ENCODE measurements at places on chromosomes 7 and 10.
A peak's percentile ranks its signal among the peaks of the same experiment; 100 is the strongest.

DNA sequence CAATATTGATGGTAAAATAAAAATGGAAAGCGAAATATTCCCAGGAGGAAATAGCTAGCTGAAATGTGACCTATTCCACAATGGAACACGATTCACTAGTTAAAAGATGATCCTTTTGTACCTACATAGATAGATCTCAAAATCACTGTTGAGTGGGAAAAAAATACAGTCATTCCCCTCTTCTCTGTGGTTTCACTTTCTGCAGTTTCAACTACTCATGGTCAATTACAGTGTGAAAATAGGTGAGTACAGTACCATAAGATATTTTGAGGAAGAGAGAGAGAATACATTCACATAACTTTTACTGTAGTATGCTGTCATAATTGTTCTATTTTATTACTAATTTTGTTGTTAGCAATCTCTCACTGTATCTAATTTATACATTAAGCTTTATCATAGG lies 56.0 kb upstream of the COL13A1 start:
- DNase-seq, result no peak

DNA sequence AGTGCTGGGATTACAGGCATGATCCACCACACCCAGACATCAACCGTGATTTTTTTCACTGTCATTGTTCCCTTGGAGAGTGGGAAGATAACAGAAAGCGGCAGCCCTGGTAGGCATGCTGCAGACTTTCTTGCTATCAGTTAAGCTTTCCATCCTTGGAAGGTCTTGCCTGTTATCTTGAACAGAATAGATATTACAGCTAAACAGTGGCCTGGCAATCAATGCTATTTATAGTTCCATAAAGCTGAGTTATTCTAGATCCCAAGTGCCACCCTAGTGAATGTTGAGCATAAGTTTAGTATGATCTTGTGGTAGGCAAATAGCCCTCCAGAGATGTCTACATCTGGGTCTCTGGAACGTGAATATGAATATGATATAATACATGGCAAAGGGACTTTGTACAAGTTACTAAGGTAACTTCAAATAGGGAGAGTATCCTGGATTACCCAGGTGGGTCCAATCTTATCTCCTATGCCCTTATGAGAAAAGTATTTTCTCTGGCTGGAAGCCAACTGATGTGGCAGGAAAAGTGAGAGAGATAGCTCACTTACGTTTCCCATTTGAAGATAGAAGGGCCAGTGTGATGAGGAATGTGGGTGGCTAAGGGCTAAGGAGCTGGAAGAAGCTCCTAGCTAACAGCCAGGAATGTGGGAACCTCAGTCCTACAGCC lies 609.1 kb upstream of the IGFBP3 start:
- no peak for DNase-seq

- peak; percentile 65 for DNase-seq
Measured at GRCh38 chr7:37683246-37684120, at the start of gene GPR141. TSS of gene GPR141 (plus strand) at chr7:37683766. CDS start at chr7:37740394, 56,628 bp downstream.

DNA sequence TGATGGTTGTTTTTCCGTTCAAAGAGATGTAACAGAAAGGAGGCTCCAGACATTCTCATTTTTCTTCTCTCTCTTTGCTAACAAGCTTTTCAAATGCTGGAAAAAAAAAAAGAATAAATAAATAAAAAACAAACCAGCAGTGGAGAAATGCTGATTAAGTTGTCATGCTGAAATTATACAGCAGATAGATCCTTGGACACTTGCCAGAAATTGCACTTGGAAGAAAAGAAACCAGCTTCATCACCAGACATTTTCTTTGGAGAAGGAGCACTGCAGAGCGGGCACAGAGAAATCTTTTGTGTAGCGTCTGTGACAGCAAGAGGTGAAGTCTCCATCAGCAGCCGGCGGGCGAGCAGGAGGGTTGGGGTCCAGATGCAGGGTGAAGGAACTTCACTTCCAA lies 55.8 kb downstream of the CLRN3 start:
- no peak for DNase-seq

DNA sequence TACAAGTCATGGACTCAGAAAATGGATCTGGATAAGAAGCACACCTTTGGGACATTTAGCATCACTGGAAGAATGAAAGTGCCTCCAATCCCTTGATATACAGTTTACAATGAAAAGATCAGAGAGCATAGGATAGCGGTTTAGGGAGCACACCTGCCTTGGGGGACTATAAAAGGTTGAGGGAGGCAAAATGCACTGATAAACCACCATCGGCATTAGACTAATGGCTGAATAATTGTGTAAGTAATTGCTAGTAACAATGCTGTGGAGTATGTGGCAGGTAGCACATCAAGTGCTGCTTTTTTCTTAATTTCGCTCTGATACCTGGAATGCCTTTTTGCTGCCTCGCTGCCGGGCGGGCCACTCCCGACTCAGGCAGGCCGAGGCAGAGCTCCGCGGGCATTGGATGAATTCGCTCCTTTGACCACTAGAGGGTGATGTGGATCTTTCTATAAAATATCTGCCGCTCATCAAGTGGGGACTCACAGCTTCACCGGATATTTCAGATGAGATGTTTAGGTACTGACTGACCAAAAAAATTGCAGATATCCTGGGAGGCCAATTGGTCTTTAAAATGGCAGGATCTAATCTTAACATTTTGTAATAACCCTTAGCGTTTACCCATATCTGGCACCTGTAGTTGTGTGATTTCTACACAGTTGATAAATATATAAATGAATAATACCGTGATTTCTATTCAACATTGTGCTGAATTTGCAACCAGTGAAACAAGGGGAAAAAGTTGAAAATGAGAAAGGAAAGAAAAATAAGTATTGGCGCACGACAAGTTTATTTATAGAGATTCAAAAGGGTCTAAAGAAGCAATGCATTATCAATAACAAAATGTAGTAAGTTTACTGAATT lies 116.8 kb upstream of the PRSS1 start:
- peak; percentile 79 for DNase-seq

DNA sequence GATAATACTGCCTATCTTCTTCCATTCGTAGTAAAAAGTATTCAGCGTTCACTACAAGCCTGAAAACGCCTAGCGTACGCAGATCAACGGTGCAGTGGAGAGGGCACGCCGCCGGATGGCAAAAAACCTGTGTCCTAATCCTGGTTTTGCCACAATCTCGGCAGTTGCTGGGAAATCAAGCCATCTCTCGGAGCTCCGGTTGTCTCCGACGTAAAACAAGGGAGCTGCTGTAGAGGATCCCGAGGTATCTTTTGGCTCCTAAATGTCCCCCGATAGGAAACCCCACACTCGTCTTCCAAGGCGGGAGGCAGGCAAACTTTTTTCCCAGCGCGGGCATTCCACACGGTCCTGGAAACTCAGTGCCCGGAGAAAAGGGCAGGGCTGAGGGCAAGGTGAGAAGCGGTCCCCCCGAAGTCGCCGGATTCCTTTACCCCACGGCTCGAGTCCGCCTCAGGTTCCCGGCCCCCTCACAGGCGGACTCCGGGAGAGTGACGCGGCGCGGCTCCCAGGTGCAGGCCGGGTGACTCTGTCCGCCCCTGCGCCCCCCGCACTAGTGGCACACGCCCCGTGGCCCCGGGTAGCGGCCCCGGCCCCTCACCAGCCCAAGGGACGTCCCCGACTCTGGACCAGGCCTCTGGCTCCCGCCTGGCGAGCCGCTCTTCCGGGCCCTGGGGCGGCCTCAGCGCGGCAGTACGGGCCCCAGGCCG lies 649 bp downstream of the IDE start:
- DNase-seq, result peak; percentile 71

DNA sequence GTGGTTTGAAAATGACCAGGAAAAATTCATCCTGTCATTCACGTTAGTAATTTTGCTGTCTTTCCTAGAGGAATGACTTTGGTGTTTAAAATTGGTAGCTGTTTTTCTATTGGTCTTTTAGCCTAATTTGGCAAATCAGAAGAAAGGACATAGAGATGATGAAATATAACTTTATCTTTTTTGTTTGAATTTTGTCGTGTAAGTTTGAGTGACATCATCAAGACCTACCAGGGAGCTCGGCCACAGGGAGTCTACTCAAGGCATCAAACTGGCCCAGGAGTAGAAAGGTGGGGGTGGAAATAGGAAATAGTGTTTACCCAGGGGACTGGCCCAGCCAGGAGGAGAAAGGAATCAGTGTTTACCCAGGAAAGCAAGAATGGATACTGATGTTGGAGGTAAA lies 21.0 kb upstream of the TSPAN14 start:
- no peak for DNase-seq

GRCh38 chr10:113735913-113736312 lies 15.6 kb upstream of the PLEKHS1 start:
- peak; percentile 28 for DNase-seq

DNA sequence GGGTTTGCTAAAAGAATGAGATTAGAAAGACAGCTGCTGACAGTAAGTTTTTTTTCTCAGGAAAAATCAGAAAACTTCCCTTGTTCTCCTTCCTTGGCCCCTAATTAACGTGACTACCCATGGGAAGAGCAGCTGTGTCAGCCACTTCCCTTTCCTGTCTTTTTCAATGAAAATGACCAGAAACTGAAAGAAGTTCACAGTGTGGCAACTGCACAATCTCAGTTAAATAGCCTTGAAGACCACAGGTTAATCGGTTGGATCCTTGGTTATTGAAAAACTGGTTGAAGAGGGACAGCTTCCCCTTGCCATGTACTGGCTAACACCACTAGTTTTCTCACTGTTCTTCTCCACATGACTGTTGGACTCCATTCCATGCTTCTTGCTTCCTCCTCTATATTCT lies 148.8 kb upstream of the AGR3 start:
- no peak for DNase-seq

DNA sequence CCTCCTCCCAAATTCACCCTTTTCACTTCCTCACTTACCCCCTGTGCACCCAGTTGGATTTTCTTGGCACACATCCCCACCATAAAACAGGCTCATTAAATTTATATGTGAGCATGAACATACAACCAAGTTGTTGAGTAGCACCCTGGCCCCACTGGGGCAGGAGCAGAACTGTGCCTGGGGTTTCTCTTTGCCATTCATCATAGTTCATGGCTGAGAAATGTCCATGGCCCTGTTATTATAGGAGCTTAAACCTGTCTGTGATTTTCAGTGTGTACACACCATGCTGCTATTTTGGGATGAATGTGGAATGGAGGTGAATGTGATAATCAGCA lies 618.8 kb downstream of the LRMDA start:
- no peak for DNase-seq

GRCh38 chr10:43793704-43794103 lies 145.0 kb upstream of the ZNF32 start:
- no peak for DNase-seq

- no peak for DNase-seq
Measured at GRCh38 chr10:36185097-36185496, 543.0 kb upstream of the FZD8 start.

GRCh38 chr10:101146392-101147251 lies 15.5 kb downstream of the TLX1 start:
- no peak for DNase-seq

GRCh38 chr10:87691506-87692070 lies 31.9 kb downstream of the PAPSS2 start:
- no peak for DNase-seq

DNA sequence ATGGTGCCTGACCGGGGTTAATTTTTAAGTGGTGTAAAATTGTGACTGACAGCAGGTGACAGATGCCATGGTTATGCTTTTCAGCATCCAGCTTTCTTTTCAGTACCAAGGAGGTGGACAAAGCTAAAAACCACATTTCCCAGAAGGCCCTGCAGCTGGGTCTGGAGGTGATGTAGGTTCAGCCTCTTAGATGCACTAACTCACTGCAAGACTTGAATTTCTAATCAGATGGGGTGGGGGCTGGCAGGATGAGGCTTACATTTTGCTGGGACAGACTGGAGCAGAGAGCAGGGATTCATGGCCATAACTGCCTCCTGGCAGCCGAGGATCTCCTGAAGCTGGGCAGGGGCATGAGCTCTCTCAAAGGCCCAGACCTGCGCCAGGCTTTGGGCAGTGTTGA lies 52.4 kb downstream of the PDIA4 start:
- DNase-seq, result no peak

DNA sequence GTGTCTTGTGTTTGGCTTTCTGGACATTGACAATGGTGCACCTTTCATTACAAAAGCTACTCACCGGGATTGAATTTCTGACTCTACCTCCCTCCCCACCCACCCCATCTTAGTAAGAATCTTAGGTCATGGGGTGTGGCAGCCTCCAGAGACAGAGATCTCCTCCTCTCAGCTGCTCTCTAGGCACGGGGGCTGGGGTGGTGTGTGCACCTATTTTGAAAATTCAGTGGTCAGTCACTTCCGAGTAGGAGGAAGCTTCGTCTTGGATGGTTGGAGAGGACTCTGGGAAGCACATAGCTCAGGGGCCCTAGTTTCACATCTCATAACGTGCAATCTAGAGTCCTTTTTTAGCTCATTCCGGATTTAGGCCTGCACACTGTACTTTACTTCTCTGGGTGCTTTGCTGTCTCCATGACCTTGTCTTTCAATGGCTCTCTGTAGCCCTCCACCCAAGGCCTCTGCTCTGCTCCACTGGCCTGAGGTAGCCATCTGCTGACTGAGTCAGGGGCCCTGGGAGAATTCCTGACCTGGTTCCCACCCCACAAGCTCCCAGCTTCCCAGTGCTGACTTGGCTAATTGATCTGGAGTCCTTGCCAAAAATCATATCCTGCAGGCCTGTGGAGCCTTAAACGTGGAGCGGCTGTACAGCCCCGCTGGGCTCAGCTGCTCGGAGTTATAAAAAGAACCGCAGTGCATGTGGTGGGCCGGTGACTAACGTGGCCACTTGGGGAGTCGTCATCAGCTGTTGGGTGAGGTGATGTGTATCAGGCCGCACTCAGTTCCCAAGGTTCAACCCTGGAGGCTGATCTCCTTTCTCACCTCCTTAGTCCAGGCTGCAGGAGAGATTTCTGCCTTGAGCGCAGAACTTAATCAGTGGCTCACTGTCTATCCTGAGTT lies 19.3 kb upstream of the ADAMTS14 start:
- DNase-seq, result peak; percentile 96

GRCh38 chr10:52769966-52770365 lies 2.6 kb downstream of the MBL2 start:
- peak; percentile 16 for DNase-seq

DNA sequence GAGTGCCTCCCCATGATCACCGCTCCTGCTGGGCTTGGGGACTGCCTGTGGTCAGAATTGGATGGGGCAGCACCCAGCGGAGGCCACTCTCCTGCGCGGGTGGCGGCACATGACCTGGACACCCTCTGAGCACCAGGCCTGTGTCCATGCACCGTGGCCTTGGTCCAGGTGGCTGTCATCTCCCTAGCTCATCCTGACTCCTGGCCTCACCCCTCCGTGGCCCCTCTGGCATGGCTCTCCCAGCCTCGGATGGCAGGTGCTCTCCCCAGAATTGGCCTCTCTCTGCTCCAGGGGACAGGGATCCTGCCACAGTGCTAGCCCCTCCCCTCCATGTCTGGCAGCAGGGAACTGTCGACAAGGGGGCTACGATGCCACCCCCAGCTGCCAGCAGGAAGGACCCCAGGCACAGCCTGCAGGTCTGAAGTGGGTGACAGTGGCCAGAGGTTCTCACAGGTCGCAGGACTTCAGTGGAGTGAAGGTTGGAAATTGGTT lies 37.2 kb upstream of the BTBD16 start:
- DNase-seq, result no peak

GRCh38 chr10:104308439-104308903 lies 29.8 kb downstream of the ITPRIP start:
- no peak for DNase-seq

Data from astrocyte of the hippocampus (primary cell).